H1 (cell line): ENCODE measurements at places on chromosomes 16 and 17. TPM values are rescaled to one million over a fixed set of nuclear protein-coding genes. Genes with fewer than 3 reads are reported as not detected.

- no peak for DNase-seq
Observed at GRCh38 chr17:31593806-31594205, 202.3 kb downstream of the RAB11FIP4 start.

CCL17 gene
- polyA plus RNA-seq: not detected in 2 replicates

DNA sequence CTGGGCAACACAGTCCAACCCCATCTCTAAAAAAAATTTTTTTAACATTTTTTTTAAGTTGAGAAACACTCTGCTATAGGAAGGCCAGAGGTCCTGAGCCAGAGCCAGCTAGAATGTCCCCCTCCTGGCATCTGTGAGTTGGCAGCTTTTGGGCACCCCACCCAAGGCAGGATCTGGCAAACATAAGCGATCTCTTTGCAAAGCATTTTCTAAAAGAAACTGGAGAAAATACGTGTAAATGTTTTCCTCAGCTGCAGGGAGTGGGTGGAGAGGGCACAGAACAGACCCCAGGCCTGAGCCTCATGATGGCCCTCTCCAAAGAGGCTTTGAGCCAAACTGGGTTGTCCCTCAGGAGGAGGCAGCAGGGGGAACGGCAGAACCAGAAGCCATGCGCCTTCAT, 11.7 kb downstream of the CAVIN1 start:
- DNase-seq: no peak

GRCh38 chr17:30832438-30833124, 815 bp downstream of the ATAD5 start:
- no peak for DNase-seq

EME1 gene
- 13.9 and 16.3 TPM in 2 replicates for polyA plus RNA-seq

KCNJ2 gene
- polyA plus RNA-seq: 0.16 and 0.23 TPM in 2 replicates

DNA sequence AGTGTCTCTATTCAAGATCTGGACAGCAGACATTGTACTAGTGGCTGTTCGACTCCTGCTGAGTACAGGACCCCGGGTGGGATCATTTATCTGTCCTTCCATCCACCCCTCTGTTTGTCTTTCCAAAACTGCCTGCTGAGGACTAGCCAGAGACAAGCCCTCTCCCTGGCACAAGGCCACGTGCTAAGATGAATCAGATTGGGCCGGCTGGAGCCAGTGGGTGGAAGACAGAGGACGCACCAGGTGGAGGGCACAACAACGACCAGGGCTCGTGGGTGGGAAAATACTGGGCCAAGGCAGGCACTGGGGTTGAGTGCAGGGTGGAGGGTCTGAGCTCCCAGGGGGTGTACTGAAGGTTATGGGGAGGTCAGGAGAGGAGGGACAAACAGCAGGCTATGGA, 1.4 kb upstream of the CA7 start:
- DNase-seq: no peak

GRCh38 chr16:87956365-87957231, 5.4 kb downstream of the BANP start:
- DNase-seq: no peak
